ENCODE measurements at places on chromosomes 16 and 17.

GRCh38 chr16:497258-497657, 30.3 kb upstream of the CAPN15 start:
- no peak for DNase-seq

DNA sequence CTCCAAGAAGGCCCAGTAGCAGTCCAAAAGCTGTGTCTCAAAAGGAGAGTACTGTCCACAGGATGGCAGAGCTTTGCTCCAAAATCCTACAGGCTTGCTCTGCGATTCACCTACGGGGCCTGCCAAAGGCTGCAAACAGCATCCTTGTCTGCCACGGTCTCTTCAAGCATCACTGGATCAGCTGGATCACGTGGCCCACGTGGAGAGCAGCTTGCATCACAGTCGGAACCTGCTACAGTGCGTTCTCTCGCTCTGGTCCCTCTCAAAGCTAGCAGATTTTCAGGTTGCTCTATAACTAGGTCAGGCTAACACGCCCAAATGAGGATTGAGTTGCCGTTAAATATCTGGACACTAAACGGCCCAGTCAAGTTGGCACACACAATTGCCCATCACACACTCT, 8.4 kb upstream of the TIMM22 start:
- DNase-seq, result no peak

GRCh38 chr16:67250045-67250327, 1.2 kb downstream of the SLC9A5 start:
- DNase-seq, result no peak

- no peak for DNase-seq
Observed at GRCh38 chr16:47064775-47065174, 79.0 kb downstream of the NETO2 start.

DNA sequence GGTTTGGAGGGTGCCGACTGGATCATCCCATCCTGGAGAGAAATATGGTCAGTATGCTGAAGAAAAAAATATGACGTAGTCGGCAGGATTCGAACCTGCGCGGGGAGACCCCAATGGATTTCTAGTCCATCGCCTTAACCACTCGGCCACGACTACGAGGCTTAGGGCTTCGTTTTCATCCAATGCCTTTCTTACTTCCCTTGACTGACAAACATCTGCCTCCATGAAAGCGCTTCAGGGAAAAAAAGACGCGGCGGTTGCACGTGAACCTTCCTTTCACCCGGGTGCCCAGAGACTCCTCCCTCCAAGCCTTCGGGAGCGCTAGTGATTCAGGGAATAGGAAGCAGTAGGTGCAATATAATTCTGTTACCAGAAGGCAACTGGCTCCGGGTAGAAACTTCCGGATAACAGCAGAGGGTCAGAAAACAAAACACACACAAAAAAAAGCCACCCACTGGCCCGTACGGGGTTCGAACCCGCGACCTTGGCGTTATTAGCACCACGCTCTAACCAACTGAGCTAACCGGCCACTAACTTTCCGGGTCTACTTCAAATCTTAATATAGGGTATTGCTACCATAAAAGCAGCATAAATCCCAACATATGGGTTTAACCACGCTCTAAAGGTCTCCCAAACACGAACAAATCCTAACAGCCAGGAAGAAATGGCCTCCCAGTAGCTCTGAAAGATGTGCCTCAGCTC, 16.3 kb upstream of the AURKB start:
- peak; percentile 95 for DNase-seq

- DNase-seq, result peak; percentile 98
Observed at GRCh38 chr17:47949197-47949759, 7.9 kb downstream of the PNPO start.

Data from ecto neural progenitor cell (in vitro differentiated cells).